Cortex of kidney (tissue), 1 donor: ENCODE measurements at places on chromosomes 2 and 18.
A peak's percentile ranks its signal among the peaks of the same experiment; 100 is the strongest.

DNA sequence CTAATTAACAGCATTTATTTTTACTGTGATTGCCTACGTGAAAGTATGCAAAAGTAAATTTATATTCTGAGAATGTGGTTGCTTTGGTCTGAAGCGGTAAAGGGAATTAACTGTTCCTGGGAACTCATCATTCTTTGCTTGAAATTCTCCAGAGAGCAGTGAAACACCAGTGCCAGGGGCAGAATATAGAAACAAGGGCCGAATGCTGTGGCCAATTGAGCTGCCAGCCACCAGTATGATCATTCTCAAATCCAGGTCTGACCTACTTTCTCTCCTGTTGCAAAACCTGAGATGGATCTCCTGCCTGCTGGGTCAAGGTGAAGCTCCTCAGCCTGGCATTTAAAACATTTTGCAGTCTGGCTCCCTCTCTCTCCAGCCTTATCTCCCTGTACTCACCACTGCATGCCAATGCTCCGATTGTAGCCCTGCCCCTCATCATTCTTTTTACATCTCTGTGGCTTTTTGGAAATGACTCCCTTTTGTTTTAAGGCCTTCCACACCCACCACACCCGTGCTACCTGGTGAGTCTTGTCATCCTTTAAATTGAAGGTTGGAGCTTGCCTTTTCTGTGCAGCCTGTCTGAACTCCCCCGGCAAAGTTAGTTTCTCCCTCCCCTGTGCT, 94.5 kb upstream of the TMEM178A start:
- DNase-seq = no peak

- DNase-seq = no peak
These were observed 76.1 kb downstream of the THADA start for GRCh38 chr2:43519643-43520221.

GRCh38 chr2:32931945-32932709, 14.6 kb upstream of the LTBP1 start:
- no peak for DNase-seq

DNA sequence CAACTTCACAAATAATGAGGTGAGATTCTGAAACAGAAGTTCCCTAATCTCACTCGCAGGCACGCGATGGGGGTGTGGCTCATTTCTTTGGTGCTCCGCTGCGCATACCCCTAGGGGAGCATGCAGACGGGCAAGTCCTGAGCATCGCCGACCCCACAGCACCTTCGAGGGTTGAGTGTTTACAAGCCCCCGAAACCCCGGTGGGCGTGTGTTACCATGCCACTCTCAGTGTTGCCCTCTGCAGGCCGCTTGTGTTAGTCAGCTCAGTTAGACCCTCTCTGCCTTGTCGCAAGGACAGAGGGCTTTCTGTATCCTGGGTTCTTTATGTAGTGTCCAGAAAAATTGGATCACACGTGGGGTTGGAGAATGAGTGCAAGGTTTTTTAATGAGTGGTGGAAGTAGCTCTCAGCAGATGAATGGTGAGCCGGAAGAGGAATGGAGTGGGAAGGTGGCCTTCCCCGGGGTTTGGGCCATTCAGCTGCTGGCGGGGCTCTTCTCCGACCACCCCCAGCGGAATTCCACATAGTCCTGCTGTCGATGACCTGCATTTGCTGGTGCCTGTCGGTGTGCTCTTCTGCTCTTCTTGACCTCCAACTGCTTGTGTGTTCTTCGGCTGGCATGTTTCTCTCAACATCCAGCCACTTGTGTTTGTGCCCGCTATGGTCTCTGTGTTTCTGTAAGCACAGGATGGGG, 191.3 kb downstream of the RPRM start:
- no peak for DNase-seq

DNA sequence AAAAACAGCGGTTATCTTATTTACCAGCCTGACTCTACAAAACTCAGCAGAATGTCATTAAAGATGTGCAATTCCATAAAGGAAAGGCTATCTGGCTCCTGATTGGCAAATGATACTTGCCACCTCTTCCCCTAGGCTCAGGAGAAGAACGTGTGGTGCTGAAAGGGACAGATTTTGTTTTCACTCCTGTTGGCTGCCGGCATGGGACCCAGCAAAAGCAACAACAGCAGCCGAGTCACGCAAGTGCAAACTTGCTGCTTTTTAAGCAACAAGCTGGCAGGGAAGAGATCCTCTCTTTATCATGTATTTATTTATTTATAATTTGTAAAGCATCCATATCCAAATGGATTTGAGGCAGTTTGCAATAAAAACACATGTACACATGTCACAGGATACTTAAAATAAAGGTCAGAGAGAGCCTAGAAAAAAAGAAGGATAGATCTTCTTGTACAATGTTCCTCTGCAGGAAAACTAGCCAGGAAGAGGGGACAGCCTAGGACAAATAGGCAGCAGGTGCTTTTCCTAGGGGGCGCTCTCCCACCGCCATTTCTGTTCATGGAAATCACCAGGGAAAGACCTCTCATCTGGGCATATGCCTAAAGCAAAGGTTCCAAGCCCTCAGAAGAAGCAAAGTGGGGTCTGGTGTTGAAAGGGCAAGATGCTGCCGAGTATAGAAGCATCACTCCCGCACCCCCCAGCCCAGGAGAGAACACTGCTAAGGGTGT, 799.3 kb downstream of the BCL11A start:
- DNase-seq = no peak

DNA sequence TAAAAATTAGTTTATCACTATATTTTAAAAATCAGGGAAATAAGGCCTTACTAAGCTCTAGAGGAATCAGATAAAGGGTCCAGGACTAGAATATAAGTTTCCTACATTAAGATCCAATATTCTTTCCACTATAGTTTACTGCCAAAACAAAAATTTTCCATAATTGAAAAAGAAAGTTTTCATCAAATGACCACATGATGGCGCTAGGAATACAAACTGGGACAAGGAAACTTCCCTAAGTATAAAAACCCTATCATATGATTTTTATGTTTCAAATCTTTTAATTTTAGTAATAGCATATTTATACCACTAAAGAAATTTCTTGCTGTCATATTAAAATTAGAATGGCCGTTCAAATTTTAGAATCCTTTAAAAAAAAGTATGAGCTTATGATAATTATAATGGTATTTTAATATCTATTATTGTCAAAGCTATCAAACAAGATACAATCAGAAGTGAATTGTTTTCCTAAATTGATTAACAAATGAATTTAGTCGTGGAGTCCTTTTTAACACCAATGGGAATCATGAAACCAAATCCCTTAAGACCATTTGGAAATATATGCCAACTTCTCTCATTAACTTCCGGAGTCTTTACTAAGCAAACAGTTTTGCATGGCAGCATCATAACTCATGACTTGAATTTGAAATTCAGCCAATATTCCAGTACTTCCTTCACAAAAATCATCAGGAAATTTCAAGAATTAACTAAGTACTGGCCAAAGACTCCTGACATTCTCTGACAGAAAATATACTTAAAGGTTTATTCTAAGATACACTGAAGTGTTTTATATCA, 70.3 kb downstream of the SCN1A start:
- no peak for DNase-seq

DNA sequence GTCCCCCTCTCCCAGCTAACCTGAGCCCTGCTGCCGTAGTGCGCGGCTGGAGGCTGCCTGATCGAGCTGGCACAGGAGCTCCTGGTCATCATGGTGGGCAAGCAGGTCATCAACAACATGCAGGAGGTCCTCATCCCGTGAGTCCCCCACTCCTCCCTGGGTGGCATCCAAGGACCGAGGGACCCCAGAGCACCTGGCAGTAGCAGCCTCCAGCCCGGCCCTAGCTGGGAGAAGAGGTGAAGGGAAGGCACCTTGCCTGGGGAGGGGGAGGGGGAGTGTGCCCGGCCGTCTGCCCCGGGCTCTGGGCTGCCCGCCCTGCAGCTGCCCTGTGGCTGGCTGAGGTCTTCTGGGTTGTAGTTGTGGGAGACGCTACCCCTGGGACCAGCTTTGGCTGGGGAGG, 26.3 kb downstream of the ANO7 start:
- DNase-seq = no peak

- no peak for DNase-seq
These were observed 13.1 kb downstream of the ZAP70 start for GRCh38 chr2:97726261-97727064.

GRCh38 chr2:231221761-231222160, 23.3 kb downstream of the ARMC9 start:
- DNase-seq = no peak

- DNase-seq = no peak
These were observed 45.1 kb downstream of the TET3 start for GRCh38 chr2:74029714-74030397.

GRCh38 chr2:37564356-37564755, 107.1 kb downstream of the CDC42EP3 start:
- DNase-seq = no peak

GRCh38 chr18:55380589-55380988, 207.4 kb downstream of the TCF4 start:
- DNase-seq = no peak

DNA sequence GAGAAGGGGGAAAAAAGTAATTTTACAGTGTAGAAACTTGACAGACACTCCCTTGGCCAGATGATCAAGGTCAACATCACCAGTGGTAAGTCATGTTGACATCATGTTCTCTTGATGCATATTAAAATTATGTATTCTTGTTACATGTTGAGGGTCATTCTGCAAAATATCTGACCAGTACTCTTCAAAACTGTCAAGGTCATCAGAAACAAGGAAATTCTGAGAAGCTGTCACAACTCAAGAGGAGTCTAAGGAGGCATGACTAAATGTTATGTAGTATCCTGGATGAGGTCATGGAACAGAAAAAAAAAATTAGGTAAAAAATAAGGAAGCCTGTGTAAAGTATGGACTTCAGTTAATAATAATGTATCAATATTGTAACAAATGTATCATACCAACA, 6.3 kb downstream of the SGPP2 start:
- DNase-seq = no peak

DNA sequence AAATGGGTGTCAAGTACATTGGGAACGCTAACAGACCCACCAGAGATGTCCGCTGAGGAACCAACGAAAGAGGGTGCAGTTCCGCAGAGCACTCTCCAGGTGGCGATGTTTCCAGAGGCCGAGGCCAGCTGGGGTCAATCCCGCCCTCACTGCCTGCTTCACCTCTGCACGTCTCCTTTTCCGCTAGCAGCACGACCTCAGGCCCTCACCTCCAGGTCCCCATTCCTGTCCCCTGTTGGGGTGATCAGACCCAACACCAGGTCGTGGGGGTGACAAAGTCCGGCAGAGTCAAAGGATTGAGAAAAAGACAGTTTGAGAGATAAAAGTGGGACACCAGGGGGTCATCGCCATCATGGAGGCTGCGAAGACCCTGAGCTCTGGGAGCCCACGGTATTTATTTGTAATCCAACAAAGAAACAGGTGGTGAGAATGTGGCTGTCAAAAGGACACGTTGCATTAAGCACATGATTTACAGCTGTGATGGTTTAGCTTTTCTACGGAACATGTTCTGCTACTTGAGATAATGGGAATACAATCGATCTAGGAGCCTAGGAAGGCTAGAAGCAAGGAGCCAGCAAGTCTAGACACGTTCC, 27.3 kb downstream of the ZAP70 start:
- no peak for DNase-seq

DNA sequence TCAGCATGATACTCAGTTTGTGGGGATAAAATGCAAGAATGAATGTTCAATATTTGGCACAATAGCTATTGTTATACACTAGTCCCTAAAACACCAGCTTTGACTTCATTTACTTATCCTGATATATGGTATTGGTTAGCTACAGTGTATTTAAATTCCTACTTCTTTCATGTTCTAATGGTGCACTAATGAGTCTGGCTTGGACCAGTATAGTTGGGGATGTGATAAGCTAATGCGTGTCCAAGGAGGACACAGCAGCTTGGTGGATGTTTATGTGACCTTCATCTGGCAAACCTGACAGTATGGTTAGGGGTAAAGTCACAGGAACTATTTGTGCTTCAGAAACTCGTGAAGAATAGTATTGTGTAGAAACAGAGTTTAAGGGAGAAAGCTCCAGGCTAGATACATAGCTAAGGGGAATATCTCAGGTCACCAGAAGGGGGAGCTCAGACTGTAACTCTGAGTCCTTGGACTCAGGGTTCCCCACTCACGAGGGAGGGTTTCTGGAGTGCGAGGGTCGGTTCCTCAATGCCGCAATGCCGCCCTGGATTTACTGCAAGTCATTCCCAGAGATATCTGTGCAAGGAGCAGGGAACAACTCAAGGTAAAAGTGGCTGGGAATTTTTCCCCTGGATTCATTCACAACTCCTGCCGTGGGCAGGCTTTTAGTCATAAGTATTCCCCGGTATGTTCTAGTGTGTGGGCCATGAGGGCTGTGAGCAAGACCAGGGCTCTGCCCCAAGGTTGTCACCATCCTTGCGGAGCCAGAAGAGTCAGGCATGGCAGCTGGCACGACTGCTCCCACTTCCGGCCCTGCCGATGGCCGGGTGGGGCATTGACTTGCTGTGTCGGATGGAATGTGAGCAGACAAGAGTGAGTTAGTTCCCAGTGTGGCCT, 14.5 kb downstream of the IL1R2 start:
- no peak for DNase-seq

- peak; percentile 78 for DNase-seq
These were observed 1.3 kb downstream of the BCL2L11 start for GRCh38 chr2:111121828-111122630.

DNA sequence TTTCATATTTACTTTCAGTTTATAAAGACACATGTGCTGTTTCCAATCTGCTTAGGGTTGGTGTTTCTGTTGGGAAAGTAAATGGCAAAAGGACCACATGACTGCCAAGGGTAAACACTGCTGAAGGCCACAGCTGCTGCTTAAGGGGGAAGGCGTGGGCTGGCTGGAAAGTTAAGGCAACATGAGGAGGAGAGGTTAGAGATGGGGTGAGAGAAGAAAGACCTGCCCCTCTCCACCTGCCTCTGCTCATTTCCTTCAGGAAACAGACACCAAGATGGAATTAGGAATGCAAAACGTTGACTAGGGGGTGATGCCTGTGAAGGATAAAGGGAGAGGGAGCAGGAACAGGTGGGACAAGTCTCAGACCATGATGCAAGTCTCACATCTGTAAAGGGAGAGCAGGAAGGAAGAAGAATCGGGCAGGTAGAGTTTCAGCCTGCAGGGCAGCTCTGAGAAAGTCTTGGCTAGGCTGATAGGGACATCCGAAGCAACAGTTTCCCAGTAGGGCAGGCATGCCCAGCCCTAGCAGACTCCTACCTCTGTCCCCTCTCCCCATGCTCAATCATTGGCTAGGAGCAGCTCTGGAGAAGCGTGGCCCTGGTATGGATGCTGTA, 86.0 kb downstream of the CDC42EP3 start:
- no peak for DNase-seq

DNA sequence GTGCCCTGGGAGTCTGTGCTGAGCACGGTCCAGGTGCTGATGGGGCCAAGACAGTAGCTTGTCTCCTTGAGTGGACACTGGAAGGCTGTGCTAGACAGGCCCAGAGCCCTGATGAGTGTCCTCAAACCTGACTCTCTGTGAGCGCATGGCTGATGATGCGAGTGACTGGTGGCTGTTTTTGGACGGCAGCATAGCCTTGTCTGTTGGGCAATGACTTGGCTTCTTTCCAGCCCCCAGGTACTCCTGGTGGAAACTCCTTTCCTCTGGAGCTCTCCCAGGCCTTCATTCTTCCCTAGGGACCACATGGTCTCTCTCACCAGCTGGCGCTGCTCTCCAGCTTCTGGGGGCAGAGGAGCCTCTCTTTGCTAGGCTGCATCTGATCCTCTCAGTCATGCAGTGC, 207.6 kb upstream of the SMIM21 start:
- no peak for DNase-seq

GRCh38 chr2:132419941-132420340, 3.3 kb downstream of the GPR39 start:
- no peak for DNase-seq
